ENCODE measurements at places on chromosomes 11 and 22.

DNA sequence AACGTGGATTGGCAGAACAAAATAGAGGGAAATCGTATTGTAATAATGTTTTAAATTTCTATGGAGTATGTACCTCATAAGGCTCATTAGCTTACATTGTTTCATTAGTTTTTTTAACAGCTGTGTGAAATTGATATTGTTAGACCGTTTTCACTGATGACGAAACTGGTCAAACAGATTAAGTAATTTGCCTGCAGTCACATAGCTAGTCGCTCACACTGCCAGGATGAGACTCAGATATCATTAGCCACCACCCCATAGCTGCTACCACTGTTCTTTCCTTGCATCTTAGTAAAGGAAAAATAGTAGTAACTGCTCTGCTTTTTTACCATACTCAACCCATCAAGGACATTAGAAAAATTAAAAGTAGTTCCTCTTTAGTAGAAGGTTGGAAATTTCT is 64.0 kb downstream of the DKK3 start:
- DNase-seq: no peak

- no peak for DNase-seq
Measured at GRCh38 chr11:90845126-90845525, 622.3 kb upstream of the CHORDC1 start.

DNA sequence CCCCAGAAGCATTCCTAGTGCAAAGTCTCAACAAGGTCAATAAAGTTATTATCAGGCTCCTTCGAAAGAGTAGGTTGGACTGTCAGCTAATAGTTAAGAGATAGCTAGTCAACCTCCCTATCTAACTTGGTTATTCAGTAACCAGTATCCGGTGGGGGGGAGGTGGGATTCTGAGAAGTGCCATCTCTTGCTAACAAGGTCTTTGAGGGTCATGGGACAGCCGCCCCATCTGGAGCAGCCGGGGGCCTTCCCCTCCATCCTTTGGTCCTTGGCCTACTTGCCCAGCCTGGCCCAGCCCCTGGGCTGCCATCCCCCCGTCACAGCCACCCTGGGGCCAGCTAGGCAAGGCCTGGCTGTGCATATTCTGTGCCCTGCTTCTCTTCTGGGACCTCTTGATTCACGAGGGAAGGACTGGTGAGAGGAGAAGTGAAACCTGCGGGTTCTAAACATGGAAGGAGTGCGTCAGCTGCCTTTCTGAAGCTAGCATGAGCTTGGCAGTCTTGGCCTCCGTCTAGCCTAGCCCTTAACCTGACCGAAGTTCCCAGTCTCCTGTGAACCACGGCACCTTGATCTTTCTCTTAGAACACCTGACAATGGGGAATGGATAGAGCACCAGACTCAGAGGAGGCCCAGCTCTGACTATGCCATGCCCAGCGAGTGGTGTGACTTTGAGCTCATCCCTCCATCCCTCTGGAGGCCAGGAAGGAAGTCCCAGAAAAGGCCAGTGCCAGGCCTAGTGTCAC is 9.3 kb downstream of the SLC37A2 start:
- DNase-seq: no peak

GRCh38 chr11:71321433-71322191 is 69.2 kb upstream of the SHANK2 start:
- DNase-seq: no peak

GRCh38 chr22:31753005-31753633 is 700 bp upstream of the DEPDC5 start:
- no peak for DNase-seq
